ENCODE measurements at places on chromosomes 1 and 21. TPM values are rescaled to one million over a fixed set of nuclear protein-coding genes. Genes with fewer than 3 reads are reported as not detected.
A peak's percentile ranks its signal among the peaks of the same experiment; 100 is the strongest.

The TLCD4 gene
- 13.6 TPM for total RNA-seq

GRCh38 chr1:11071463-11072215, 11.8 kb upstream of the SRM start:
- peaks cover 95% of the 10 kb centered on the region for H3K36me3 ChIP-seq
- no peak overlapping the region for H3K27ac ChIP-seq
- H3K4me1 ChIP-seq: no peaks in the 10 kb centered on the region
- peak; percentile 25 for DNase-seq
- H3K4me3 ChIP-seq: no peak overlapping the region

DNA sequence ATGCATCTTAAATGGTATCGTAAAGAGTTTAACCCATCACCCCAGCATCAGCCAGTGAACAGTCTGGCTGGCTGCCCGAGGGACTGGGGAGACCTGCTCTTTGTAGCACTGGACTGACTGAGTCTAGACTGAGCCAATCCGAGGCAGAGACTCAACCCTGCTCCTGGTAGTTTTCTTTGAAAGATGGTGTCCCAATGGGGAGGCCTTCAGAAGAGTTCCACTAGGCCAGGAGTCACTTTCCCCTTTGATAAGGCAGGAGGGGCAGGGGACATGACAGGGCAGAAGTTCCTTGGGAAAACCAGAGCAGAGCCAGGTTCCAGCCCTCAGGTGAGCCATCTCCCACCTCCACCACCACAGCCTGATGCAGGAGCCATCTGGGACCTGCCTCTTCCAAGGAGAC, 203.5 kb downstream of the CAMTA1 start:
- no peaks in the 10 kb centered on the region for H3K27me3 ChIP-seq
- H3K4me3 ChIP-seq: no peak overlapping the region
- no peak overlapping the region for H3K27ac ChIP-seq
- no peaks in the 10 kb centered on the region for H3K36me3 ChIP-seq
- no peaks in the 10 kb centered on the region for H3K4me1 ChIP-seq

- no peaks in the 10 kb centered on the region for H3K36me3 ChIP-seq
- H3K4me3 ChIP-seq: no peak overlapping the region
- no peaks in the 10 kb centered on the region for H3K4me1 ChIP-seq
- H3K27me3 ChIP-seq: no peaks in the 10 kb centered on the region
These were observed 73.6 kb downstream of the TBX15 start for GRCh38 chr1:118914379-118915161.

- H3K4me3 ChIP-seq: no peak overlapping the region
- no peak overlapping the region for H3K27ac ChIP-seq
- peaks cover 12% of the 10 kb centered on the region for H3K4me1 ChIP-seq
These were observed 36.5 kb upstream of the TENT5B start for GRCh38 chr1:27049100-27049499.

DNA sequence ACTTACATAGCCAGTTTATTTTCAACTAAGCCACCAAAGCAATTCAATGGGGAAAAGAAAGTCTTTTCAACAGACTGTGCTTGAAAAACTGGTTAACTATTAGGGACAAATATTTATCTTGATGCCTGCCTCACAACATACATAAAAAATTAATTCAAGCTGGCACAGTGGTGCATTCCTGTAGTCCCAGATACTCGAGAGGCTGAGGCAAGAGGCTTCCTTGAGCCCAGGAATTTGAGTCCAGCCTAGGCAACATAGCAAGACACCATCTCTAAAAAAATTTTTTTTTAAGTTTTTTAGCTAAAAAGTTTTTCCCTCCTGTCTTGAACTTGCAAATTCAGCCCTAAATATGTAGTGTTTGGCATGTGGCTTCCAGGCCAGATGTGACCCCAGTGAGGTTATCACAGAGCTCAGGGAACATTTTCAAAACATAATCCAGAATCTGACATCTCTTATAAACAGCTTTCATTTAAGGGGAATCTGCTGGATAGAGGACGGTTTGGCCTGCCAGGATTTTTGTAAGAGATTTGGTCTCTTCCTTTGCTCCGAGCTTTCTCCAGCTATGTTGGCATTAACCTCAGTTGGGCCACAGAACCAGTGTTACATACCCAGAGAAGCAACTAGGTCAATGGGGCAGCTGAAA, 46.4 kb downstream of the COL6A1 start:
- H3K4me3 ChIP-seq: no peak overlapping the region
- H3K27ac ChIP-seq: no peak overlapping the region
- H3K4me1 ChIP-seq: peaks cover 9% of the 10 kb centered on the region
- no peaks in the 10 kb centered on the region for H3K27me3 ChIP-seq

GRCh38 chr21:45507888-45508508, 34.2 kb downstream of the SLC19A1 start:
- no peaks in the 10 kb centered on the region for H3K4me1 ChIP-seq
- peaks cover 7% of the 10 kb centered on the region for H3K36me3 ChIP-seq
- DNase-seq: peak; percentile 38
- no peaks in the 10 kb centered on the region for H3K27me3 ChIP-seq
- H3K27ac ChIP-seq: no peak overlapping the region

The SRGAP2C gene
- total RNA-seq: 36.0 TPM

DNA sequence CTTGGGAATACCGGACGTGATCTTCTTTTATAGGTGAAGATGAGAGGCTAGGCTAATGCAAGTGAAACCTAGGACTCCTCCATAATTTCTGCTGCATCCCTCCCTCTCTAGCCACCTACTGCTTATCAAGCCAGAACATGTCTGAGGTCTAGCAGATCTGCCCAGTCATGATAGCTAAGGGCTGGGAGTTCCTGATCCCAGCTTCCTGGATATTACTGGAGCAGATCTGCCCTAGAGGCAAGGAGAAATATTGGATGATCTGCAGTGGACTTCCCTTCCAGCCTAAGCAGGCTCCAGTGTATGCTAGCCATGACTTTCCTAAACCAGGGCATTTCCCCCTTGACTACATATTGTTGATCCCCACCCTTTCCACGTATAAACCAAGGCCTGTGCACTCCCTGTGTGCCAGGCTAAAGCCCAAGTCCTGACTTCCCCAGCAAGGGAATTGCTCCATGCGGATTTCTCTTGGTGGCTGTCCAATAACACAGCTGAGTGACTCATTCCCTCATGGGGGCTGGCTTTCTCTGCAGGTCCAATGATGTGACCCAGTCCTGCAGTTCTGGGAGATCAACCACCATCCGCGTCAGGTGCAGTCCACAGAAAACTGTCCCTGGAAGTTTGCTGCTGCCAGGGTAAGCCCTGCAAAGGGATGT, 15.5 kb upstream of the SARS1 start:
- H3K27me3 ChIP-seq: no peaks in the 10 kb centered on the region
- peak overlapping the region; percentile 51 for H3K27ac ChIP-seq
- no peak for DNase-seq
- H3K4me3 ChIP-seq: no peak overlapping the region
- no peaks in the 10 kb centered on the region for H3K36me3 ChIP-seq
- peaks cover 24% of the 10 kb centered on the region for H3K4me1 ChIP-seq

The CAMK1G gene
- total RNA-seq: 1.4 TPM

The MCOLN3 gene
- 14.0 TPM for total RNA-seq

DNA sequence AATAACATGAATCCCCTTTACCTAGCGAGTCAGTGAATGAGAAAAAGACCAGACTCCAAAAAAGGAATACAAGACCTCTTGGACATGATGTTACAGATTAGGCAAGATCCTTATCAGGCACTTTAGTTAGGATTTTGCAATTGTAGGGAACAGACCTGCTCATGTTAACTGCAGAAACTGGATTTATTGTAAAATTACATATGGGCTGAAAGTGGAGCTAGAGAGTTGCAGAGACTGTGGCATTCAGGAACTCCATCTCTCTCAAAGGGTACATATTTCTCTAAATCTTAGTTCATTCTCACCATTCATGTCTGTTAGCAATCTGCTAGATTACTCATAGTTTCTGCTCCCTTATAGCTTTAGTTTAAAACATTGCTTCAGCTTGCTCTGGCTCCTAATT, 142.2 kb downstream of the PAPPA2 start:
- no peaks in the 10 kb centered on the region for H3K4me1 ChIP-seq
- DNase-seq: no peak
- no peaks in the 10 kb centered on the region for H3K27me3 ChIP-seq
- no peak overlapping the region for H3K4me3 ChIP-seq
- H3K36me3 ChIP-seq: no peaks in the 10 kb centered on the region

The FBLIM1 gene
- total RNA-seq: 39.0 TPM

- peaks cover 12% of the 10 kb centered on the region for H3K27me3 ChIP-seq
- peak overlapping the region; percentile 27 for H3K27ac ChIP-seq
- no peak for DNase-seq
- H3K4me3 ChIP-seq: peak overlapping the region; percentile 66
These were observed 1.6 kb downstream of the SLC44A3 start for GRCh38 chr1:94821636-94822305.

GRCh38 chr1:55869065-55869464, 653.9 kb upstream of the USP24 start:
- no peaks in the 10 kb centered on the region for H3K27me3 ChIP-seq
- no peak overlapping the region for H3K27ac ChIP-seq
- peaks cover 6% of the 10 kb centered on the region for H3K4me1 ChIP-seq
- H3K4me3 ChIP-seq: no peak overlapping the region

DNA sequence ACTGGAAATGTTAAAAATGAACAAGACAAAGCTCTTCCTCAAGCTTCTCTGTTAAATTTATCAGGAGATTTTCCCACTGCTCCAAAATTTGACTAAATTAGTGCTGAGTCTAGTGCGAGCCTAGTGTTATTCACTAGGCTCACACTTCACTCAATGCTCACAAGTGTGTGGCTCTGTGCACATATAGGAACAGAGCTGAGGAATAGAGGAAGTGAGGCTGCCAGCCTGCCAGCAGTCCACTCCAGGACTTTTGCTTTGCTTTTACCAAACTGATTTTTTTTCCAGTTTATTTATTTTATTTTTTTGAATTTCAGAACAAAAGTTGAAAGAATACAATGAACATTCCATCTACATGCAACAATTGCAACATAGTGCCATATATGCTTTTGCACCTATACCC, 87.2 kb downstream of the VAV3 start:
- no peak overlapping the region for H3K4me3 ChIP-seq
- DNase-seq: no peak
- no peak overlapping the region for H3K27ac ChIP-seq
- no peaks in the 10 kb centered on the region for H3K36me3 ChIP-seq

DNA sequence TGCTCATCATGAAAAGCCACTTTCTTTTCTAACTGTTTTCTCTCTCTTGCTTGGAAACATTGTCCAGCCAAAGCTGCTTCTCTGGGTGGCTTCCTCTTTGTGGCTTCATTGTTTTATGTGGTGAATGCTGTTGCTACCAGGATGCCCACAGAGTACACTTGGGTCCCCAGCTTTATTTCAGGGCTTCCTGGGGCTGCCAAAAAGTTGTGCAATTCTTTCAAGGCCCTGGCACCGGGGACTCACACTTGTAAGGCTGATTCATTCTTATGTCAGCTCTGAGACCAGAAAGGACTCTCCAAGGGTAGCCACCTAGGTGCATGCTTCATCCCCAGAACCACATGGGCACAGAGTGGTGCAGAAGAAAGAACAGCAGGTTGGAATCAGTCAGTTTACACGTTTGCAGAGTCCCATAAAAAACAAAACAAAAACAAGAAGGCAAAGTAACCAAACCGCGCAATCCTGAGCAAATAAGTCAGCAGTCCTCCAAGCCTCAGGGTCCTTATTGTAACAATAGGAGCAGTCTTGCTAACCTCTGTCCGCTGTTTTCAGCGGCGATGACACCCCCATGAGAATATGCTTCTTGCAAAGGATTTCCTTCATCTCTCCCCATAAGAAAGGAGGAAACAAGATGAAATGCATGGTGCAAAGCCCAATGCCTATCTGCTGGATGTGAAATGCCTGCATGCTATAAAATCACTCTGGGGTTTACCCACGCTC, 89.9 kb upstream of the SSX2IP start:
- DNase-seq: no peak
- no peaks in the 10 kb centered on the region for H3K36me3 ChIP-seq
- no peak overlapping the region for H3K4me3 ChIP-seq
- no peaks in the 10 kb centered on the region for H3K4me1 ChIP-seq
- H3K27ac ChIP-seq: no peak overlapping the region

DNA sequence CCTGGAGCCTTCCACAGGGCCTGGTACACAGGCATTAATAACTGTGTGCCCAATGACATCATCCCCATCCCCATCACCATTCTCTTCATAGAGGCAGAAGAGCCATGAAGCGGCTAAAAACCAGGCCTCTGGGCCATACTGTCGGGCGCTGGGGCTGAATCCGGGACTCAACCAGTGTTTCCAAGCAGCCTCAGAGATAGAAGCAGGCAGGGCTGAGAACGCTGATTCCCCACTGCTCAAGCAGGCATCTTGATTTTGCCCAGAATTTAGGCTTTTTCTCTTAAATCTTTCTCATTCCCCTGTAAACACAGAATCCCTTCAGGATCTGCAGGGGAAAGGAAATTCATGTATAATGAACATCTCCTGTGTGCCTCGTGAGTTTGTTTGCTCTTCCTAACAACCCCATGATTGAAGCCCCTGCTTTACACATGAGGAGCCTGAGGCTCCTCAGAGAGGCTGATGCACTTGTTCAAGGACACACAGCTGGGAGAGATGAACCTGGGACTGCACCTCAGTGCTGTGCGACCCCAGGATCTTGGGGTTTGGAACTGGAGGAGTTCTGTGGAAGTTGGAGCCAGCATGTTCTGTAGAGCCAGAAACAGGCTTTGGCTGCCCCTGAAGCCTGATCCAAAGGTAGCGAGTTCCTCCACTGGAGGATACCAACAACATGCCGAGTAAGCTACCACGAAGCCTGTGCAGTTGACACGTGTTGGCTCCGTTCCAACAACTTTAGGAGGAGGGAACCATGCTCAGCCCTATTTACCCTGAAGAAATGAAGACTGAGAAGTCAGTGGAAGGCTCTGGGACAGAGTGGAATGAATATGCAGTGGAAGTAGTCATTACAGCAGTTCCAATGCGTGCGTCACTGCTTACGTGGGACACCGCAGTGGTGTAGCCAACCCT, 55.5 kb downstream of the EDN2 start:
- no peaks in the 10 kb centered on the region for H3K36me3 ChIP-seq
- no peak for DNase-seq
- H3K4me1 ChIP-seq: peaks cover 17% of the 10 kb centered on the region
- H3K27me3 ChIP-seq: no peaks in the 10 kb centered on the region
- no peak overlapping the region for H3K27ac ChIP-seq
- no peak overlapping the region for H3K4me3 ChIP-seq

- no peak overlapping the region for H3K4me3 ChIP-seq
- H3K27me3 ChIP-seq: no peaks in the 10 kb centered on the region
- no peak for DNase-seq
- H3K27ac ChIP-seq: no peak overlapping the region
- H3K4me1 ChIP-seq: peaks cover 9% of the 10 kb centered on the region
These were observed 20.5 kb downstream of the WLS start for GRCh38 chr1:68211761-68212380.

- H3K27ac ChIP-seq: no peak overlapping the region
- H3K4me1 ChIP-seq: no peaks in the 10 kb centered on the region
- no peak overlapping the region for H3K4me3 ChIP-seq
- H3K27me3 ChIP-seq: no peaks in the 10 kb centered on the region
- no peak for DNase-seq
These were observed 30.7 kb downstream of the CD58 start for GRCh38 chr1:116540088-116540487.

The S100A12 gene
- 22.8 TPM for total RNA-seq

DNA sequence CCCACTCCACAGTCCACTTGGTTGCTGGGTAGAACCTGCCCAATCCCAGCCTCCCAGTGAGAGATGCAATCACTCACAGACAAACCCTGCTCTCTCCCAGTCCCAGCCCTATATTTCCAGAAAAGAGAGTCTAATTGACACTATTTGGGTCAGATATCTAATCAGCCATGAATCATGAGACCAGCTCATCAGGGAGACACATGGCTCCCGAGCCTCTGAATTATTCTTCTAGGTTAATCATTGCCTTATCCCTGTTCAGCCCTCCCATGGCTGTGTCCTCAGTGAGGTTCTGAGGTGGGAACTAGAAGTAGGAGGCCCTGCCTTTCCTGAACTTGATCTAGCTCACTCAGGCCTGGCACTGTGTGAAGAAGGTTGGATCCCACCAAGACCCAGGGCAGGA, 49.9 kb upstream of the ZC3H12A start:
- H3K4me3 ChIP-seq: no peak overlapping the region
- H3K36me3 ChIP-seq: no peaks in the 10 kb centered on the region
- DNase-seq: no peak
- peaks cover 3% of the 10 kb centered on the region for H3K27me3 ChIP-seq
- no peak overlapping the region for H3K27ac ChIP-seq
- no peaks in the 10 kb centered on the region for H3K4me1 ChIP-seq

All from upper lobe of right lung (tissue), 1 donor.